ENCODE measurements at places on chromosomes 11 and 22.

GRCh38 chr11:125807909-125808308 lies 20.0 kb downstream of the PATE3 start:
- DNase-seq: no peak

DNA sequence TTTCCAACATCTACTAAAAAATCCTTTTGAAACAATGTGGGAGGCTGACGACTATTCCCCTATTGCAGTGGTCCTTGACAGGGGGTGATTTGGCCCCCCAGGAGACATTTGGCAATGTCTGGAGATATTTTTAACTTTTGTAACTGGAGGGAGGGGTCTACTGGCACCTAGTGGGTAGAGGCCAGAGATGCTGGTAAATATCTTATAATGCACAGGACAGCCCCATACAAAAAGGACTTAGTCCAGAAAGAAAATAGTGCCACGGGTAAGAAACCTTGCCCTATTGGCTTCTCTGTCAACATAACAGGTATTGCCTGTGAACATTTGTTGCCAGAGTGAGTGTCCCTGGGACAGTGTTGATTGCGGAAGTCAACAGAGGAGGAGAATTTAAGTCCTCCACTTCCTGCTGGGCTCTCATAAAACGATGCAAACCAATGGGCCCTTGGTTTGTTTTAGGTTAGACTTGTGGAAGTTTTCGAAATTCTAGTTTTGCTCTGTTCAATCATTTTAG lies 101.6 kb downstream of the MAML2 start:
- no peak for DNase-seq

- DNase-seq: no peak
Observed at GRCh38 chr11:100612766-100613165, 74.3 kb upstream of the ARHGAP42 start.

DNA sequence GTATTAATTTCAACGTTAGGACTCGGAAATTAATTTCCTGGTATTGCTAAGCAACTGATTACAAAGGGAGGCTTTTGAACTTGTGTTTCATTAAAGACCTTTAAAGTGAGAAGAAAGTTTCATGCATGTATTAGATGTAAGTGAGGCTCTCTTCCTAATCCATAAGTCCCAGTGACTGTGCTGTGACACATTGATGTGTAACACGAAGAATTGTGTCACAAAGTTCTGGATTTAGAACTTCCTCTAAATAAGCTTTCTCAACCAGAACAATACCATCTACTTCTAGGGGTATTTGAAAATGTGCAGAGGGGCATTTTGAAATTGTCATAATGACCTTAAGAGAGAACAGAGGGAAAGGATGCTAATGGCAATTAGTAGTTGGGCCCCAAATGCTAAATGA lies 14.4 kb downstream of the DCUN1D5 start:
- no peak for DNase-seq

- no peak for DNase-seq
Observed at GRCh38 chr11:61724437-61724836, 28.0 kb upstream of the MYRF start.

DNA sequence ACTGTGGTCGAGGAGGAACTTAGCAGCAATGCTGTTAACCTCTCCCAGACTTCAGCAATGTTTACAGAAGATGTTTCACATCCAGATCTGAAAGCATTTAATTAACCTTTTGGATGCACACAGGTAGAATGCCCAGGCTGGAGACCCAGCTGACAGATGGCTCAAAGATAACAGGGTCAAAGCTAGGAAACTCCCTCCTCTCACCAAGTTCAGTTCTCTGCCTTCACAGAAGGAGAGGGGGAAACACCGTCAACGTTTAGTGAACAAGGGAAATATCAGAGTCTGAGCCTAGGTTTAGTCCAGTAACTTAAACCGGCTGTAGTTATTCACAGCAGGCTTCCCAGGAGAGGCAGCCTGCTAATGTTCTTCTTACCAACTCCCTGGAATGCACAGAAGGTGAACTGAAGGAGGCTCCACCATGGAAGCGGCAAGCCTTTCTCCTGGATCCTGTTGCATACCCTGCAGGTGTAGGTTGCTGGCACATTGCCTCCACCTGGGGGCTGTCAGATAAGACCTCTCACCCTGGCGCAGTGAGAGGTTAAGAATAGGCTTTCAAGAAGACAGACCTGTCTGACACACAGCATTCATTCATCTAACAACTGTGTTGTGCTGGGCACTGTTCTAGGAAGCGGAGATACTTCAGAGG lies 23.5 kb upstream of the ANKK1 start:
- no peak for DNase-seq

DNA sequence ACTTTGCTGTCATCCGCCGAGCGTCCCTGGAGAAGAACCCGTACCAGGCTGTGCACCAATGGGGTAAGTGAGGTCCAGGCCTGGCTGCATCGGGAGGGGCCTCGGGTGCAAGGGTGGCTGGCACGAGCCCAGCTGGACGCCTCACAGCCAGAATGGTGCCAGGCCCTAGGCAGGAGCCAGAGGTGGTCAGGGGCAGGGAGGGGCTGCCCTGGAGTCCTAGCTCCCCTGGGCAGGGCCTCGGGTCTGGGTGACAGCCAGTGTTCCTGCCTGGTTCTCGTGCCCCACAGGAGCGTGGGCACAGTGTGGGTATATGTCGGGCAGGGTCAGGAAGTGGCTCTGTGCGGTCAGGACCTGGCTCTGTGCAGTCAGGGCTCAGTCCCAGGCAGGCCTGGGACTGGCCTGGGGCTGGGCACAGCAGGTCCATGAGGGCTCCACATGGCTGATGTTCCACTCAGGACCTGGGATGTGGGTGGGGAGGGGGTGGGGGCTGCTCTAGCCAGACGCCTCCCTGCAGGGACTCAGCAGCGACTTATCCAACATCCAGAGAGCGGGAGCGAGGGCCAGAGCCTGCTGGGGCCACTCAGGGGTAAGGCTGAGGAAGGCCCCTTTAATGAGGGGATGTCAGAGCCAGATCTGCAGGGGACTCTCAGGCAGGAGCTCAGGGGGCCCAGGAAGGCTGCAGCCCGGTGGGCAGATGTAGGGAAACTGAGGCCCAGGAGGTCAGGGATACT lies 1.2 kb downstream of the TSPAN32 start:
- DNase-seq: no peak

- no peak for DNase-seq
Observed at GRCh38 chr11:45193695-45194094, 47.3 kb downstream of the PRDM11 start.

- no peak for DNase-seq
Observed at GRCh38 chr11:39690856-39691255, 1768.6 kb downstream of the LRRC4C start.

DNA sequence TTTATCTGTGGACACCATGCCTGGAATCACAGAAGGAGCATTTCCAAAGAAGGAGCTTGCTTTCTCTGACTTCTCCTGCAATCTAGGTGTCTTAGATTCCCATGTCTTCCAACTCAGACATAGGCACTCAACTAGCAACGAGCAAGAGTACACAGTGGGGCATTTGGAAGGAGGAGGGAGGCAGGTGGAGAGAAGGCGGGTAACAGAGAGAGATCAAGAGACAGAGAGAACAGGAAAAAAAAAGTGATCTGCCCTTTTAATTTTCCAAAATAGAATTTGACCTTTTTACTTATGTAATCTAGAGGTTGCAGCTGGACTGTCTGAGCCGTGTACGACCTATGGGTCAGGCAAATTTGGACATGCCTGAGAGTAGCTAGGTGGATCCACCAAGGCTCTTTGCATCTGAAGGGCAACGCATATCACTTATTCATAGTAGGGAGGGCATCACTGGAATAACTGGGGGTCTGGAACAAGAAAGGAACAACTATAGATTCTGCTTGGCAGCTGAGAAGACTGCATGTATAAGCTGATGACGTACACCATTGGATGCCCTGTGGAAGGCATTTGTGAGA lies 37.3 kb upstream of the POGLUT3 start:
- no peak for DNase-seq

GRCh38 chr11:76076749-76077148 lies 129.6 kb downstream of the WNT11 start:
- no peak for DNase-seq

GRCh38 chr22:38860283-38861169 lies 11.5 kb downstream of the CBX6 start:
- DNase-seq: no peak

DNA sequence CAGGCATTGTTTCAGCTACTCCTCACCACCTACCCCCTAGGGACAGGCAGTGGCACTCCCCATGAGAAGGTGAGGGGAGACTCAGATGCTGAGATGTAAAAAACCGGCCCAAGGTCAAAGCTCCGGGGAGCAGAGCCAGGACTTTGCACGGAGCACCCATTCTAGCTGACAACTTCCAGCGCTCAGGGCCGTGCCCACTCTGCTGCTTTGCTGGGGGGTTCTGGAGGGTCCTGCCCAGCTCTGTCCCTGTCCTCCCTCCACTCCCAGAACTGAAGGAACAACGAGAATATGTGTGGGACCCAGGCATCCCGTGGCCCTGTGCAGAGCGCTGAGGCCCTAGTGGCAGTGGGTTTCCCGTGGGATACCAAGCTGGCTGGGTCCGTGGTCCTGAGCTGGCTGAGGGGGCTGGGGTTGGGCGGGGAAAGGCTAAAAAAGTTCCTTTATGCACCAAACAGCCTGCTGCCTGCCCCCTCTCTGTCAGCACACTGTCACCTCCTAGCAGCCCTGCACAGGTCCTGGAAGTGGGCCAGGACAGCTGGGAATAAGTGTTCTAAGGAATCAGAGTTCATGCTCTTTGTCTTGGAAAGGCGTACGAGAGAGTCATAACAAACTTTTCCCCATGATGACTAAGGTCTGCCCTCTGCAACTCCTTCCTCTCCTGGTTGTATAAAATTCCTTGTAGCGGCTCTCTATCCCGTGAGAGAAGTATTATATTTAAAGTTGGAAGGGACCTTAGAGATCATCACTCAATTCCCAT lies 1.9 kb downstream of the MS4A10 start:
- DNase-seq: no peak

GRCh38 chr11:96075532-96075959 lies 151.6 kb upstream of the MTMR2 start:
- DNase-seq: peak; percentile 19

DNA sequence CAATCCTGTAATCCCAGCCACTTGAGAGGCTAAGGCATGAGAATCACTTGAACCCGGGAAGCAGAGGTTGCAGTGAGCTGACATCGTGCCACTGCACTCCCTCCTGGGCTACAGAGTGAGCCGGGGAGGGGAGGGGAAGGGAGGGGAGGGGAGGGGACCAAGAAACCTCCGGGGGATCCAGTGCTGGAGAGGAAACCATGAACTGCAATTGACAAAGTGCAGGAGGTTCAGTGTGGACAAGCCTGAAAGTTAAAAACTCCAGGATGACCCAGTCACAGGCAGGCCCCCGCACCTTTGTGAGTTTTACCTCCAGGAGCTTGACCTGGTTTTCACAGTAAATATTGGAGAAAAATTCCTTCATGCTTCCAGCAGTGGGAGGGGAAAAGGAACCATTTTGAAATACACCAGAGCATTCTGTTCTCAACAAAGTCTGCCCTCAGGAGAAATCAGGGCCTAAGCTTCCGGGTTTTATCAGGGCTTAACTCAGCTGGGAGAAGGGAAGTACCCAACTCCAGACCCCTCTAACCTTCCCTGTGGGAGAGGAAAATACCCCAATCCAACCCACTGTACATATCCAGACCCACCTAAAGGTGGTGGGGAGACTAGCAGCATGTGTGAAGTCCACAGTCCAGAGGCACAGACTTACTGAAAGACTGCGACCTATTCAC lies 15.5 kb upstream of the ZFTA start:
- DNase-seq: no peak

DNA sequence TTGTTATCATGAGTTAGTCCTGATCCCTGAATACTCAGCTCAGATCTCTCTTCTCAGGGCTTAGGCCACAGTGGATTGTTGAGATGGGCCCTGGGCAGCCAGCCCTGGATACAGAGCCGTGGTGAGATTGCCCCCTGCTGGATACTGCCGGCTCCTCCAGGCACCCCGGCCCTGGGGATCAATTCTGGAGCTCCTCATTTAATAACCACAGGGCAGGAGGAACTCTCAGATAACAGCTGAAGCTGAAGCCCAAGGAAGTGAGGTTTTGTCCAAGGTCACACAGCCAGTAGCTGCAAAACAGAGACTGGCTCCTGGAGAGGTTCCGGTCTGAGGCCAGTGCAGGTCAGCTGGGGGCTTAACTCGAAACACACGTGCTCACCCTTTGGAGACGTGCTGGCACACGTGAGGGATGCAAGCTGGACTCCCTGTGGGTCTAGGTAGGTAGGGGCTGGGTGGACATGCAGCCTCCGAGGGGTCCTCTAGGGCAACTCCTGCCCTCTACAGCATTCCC lies 16.0 kb downstream of the USH1C start:
- DNase-seq: peak; percentile 45
